Urothelium cell line (cell line): ENCODE measurements at places on chromosomes 5 and 9.

GRCh38 chr9:132311978-132312377, 42.8 kb downstream of the SETX start:
- no peak for DNase-seq

DNA sequence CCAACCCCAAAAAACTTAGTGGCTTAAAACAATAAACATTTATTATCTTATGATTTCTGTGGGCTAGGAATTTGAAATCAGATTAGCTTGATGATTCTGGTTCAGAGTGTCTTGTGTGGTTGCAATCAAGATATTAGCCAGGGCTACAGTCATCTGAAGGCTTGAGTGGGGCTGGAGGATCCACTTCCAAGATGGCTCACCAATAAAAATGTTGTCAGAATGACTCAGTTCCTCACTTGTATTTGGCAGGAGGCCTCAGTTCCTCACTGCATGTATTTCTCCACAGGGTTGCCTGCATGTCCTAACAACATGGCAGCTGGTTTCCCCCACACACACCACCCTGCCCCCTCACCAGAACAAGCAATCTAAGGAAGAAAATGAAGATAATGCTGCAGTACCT, 98.2 kb upstream of the NIPBL start:
- no peak for DNase-seq

GRCh38 chr5:119341452-119342349, 14.1 kb upstream of the TNFAIP8 start:
- DNase-seq = no peak

GRCh38 chr5:7474821-7475403, 79.0 kb downstream of the ADCY2 start:
- DNase-seq = no peak

DNA sequence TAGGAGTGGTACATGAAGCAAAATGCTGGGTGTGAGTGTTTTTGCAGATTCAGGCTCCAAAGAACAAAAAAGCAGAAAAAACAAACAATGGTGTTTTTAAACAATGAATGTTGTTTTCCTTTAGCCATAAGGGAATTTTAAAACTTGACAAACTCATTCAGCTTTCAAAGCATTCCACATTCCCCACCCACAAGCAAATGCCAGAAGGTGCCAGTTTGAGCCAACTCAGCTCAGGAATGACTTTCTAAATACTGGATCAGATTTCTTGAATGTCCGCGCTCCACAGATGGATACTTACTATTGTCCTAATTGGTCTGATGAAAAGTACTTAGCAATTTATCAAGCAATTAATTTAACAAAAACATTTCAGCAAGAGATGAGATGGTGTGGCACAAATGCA, 12.9 kb upstream of the MOB3B start:
- no peak for DNase-seq

DNA sequence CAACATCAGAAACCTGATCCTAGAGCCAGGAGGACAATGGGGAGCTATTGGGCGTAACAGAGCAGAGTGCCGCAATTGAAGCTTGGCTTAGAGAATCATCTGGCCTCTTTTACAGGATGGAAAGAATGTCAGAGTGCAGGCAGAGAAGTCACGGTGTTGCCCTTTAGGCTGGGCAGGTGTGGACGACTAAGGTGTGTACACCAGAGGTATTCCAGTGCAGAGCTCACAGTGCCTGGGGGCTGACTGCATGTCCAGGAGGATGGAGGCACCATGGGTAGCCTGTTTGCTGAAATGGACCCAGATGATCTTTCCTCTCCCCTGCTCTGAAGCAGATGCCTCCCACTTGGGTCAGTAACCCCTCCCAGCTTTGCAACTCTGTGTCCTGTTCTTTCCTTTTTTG, 48.9 kb upstream of the TBC1D2 start:
- no peak for DNase-seq

GRCh38 chr9:128863647-128864046, 18.1 kb downstream of the KYAT1 start:
- peak; percentile 80 for DNase-seq

- DNase-seq = no peak
Observed at GRCh38 chr9:127277770-127278169, 13.2 kb downstream of the GARNL3 start.

GRCh38 chr5:147670815-147671214, 111.7 kb downstream of the JAKMIP2 start:
- no peak for DNase-seq

GRCh38 chr9:76629205-76629990, 134.8 kb upstream of the PCA3 start:
- no peak for DNase-seq

- no peak for DNase-seq
Observed at GRCh38 chr9:134575103-134575900, 66.3 kb upstream of the COL5A1 start.

DNA sequence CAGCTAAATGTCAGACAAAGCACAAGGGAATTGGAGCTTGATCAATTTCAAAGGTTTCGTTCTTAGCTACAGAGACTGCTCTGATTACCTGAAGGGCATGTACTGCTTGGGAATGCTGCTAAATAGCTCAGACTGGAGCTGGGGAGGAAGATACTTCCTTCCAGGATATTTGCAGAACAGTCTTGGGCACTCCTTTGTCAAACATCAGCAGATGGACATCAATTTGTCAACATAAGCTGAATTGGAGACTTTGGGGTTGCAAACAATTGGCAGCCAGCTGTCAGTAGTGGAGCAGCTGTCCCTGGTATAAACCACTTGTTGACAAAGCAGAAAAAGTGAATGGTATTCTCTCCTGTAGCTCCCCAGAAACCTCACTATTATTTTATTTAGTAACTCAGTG, 182.0 kb downstream of the CCDC192 start:
- no peak for DNase-seq

GRCh38 chr5:88675168-88675707, 207.7 kb downstream of the MEF2C start:
- no peak for DNase-seq

- no peak for DNase-seq
Observed at GRCh38 chr9:4012441-4012840, 287.4 kb downstream of the GLIS3 start.
